ENCODE measurements at places on chromosomes 7 and 10.

DNA sequence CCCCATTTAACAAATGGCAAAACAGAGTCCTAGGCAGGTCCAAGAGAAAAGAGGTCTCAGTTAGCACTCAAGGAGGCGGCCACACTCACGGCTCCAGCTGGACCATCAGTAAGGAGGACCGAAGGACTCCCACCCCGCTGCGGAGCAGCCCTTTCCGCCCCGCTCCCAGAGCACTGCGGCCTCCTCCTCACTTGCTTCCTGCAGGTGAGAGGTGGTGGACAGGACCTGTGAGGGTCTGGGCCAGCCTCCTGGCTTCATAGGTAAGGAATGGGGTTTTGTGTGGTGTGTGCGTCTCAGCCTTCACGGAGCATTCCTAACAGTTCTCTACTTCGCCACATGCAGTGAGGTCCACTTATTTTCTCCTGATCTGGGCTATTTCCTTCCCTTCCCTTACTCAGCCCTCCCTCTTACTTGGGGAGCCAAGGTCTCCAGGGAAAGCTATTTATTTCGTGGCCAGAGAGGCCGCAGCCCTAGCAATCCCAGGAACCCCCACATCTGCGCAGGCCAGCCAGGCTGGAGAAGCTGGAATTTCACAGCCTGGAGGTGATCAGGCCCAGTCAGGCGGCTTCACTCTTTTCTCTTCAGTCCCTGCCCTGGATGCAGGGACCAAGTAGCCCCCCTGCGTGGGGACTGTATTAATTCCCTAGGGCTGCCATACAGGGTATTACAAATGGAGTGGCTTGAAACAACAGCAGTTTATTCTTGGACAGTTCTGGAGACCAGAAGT is 45.9 kb downstream of the ZNF783 start:
- no peak for DNase-seq

- no peak for DNase-seq
Observed at GRCh38 chr7:36318116-36318515, 71.5 kb upstream of the ANLN start.

- no peak for DNase-seq
Observed at GRCh38 chr10:113264333-113265131, 288.3 kb upstream of the HABP2 start.

DNA sequence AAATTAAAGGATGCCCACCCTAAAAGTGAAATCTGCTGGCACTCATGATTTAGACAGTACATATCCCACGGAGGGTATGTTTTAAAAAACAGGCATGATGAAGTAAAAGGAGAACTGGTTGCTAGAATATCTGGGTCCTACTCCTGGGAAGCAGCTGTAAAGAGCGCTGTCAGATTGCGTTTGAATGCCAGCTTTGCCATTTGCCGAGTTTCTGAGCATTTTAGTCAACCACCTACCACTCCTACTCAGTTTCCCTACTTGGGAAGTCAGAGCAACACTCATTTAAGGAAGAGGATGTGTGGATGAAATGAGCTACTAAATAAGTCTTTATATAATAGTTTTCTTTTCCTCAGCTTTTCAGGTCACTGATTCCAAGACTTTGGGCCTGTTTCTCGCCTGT is 1.1 kb upstream of the UMAD1 start:
- DNase-seq, result no peak

GRCh38 chr10:118471863-118472262 is 123.6 kb downstream of the PRLHR start:
- no peak for DNase-seq

GRCh38 chr7:157403646-157404401 is 67.0 kb downstream of the DNAJB6 start:
- DNase-seq, result no peak

GRCh38 chr10:75910032-75910431 is 478.6 kb downstream of the LRMDA start:
- DNase-seq, result no peak

DNA sequence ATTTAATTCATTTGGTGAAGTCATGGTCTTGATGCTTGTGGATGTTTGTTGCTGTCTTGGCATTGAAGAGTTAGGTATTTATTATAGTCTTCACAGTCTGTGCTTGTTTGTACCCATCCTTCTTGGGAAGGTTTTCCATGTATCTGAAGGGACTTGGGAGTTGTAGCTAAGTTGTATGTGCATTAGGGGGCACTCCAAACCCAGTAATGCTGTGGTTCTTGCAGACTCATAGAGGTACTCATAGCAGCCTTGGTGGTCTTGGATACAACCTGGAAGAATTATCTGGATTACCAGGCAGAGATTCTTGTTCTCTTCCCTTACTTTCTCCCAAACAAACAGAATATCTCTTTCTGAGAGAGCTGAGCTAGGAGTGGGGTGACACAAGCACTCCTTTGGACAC is 93.2 kb downstream of the ADCYAP1R1 start:
- DNase-seq, result no peak

- DNase-seq, result no peak
Observed at GRCh38 chr10:129662426-129662825, 195.4 kb downstream of the MGMT start.

DNA sequence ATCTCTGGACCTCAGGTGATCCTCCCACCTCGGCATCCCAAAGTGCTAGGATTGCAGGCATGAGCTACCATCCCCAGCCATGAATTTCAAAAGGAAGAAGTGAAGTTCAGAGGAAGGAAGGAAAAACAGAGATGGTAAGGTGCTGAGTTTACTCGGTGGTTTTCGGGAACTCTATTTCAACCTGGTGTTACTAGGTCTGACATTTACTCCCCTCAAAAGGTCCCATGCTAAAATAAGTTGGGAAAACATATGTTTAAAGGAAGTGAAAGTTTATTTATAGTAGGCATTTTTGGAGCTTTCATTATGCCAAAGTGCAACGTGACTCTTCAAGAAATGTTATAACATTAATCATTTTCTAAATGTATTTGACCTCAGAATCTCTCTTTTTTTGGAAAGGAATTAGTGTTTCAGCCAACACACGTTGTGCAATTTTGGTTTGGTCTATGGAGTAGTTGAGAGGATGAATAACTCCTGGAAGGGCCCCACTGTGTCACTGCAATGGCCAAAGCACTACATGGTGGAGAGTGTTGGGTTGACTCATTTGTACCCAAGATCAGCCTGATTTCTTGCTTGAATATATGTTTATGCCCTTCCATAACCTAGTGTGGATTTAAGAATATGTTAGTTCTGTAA is 114.7 kb upstream of the FAM171A1 start:
- no peak for DNase-seq

Measured in CD4-positive, alpha-beta T cell treated with Interleukin-12 subunit alpha and Interleukin-12 subunit beta, for 1 hour (primary cell).